ENCODE measurements at places on chromosomes 2 and 18.

GRCh38 chr2:222731201-222731621, 59.8 kb downstream of the MOGAT1 start:
- peak; percentile 78 for ATAC-seq

DNA sequence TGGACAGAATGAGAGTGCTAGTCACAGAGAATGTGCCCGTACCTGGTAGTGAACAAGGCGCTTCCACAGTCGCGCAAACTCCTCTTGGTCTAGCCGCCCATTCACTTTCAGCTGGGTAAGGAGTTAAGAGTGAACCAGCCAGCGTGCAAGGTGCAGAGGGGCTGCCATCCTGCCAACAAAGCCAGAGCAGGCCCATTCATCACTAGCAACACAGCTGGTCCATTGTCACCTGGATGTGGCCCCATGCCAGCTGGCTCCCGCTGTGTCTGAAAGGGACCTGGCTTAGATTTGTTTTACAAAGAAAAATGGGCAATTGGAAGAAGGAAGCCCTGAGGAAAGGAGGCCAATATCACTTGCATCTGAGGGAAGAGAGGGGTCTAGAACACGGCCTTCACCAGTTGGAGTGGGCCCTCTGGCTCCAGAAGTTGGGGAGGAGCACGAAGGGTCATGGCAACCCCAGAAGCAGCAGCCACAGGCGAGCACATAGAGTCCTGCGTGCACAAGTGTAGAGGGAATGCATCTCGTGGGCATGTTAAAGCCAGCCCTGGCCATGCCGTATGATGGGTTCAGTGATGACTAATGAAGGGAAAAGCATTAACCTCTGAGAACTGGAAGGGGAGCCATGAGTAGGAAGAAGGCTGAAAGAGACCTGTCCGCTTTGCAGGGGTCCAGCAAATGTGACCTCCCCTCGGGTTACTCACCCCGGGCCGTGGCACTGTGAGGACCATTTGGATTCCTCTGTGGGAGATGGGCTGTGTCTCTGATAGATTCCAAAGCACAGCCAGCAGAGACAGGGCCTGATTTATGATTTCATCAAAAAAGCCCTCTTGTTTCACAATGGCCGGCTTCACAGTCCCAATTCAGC, 70.6 kb downstream of the CAPN13 start:
- no peak for ATAC-seq

- peak; percentile 84 for ATAC-seq
Observed at GRCh38 chr2:188701836-188702235, 272.3 kb upstream of the COL3A1 start.

DNA sequence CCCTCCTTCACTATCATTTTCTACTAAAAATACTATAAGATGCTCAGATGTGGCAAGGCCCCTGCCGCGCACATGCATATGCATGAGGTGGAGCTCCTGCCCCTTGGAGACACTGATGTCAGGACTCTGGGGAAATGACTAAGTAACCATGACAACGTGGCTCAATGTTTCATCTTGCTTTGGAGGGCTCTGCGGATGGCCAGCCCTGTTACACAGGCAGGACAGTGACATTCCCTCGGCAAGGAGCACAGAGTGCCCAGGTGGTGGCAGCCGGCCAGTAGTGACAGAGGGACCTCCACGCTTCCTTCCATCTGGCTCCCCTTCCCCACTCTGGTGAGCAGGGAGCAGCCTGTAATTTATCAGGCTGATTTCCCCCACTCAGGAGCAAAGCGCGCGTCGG, 364.1 kb downstream of the SS18 start:
- ATAC-seq = peak; percentile 56

DNA sequence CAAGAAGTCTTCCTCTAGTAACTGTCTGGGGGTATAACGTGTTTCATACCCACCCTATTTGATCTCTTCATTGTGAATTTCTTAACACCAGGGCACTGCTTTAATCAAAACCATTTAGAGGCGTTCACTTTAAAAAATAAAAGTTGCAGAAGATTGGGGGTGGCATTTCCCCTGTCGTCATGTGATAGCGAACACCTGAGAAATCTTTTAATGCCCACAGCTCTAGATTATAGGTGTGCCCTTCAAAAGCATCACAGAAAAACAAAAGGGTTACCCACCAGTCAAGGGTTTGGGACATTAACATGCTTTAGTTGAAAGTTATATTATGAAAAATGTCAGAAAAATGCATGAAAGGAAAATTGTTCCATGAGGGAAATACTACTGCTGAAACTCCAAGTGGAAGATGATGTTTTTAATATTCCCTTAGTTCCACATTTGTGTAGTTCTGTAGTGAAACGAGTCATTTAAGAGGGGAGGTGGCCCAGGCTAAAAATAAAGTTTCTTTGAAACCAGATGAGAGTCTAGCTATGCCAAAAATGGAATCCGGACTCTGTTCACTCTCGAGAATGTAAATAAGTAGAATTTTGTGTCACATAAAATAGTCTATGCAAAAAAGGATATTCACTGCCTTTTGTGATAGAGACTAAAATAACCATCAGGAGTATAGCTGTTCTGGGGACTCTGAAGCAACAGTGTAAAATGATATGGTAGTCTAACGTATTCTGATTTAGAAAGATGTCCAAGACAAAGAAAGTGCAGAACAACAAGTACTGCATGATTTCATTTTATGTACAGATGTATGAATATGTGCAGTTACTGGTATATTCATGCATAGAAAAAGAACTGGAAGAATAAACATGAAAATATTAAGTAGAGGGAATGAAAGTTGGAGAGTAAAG, 95.3 kb downstream of the TMEM247 start:
- peak; percentile 35 for ATAC-seq

- no peak for ATAC-seq
Observed at GRCh38 chr2:134259571-134259970, 5.7 kb downstream of the MGAT5 start.

DNA sequence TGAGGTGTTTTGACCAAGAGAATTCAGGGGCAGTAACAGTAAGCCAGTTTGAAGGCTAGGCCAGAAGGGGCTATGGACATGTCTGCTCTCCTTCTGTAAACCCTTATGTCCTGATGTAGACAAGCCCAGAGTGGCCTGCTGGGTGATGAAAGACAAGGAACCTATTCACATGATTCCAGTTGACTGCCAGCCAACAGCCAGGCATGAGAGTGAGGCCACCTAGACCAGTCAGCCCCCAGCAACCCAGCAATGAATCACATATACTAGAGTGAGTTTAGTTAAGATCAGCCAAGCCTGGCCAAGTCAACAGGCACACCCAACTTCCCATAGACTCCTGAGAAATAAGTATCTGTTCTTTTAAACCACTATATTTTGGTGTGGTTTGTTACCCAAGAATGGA, 1889.7 kb upstream of the CELF4 start:
- ATAC-seq = no peak

GRCh38 chr2:160574468-160575140, 81.0 kb upstream of the RBMS1 start:
- peak; percentile 98 for ATAC-seq

DNA sequence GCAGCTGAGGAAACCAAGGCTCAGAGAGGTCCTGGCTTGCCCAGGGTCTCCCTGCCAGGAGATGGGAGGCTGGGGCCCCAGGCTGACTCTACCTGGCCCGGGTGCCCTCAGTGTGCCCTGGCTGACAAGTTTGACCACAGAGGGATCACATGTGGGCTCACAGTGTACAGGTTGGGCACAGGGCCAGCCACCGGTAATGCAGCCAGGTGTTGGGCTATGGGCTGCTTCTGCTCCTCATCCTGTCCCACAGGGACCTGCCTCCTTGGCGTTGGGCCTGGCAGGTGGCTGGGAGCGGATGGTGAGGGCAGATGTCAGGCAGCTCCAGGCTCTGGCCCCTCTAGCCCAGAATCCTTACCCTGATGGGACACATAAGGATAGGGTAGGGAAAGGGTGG, 250.5 kb downstream of the LOXHD1 start:
- ATAC-seq = no peak

- peak; percentile 31 for ATAC-seq
Observed at GRCh38 chr18:58671632-58672564, 633 bp downstream of the MALT1 start.

DNA sequence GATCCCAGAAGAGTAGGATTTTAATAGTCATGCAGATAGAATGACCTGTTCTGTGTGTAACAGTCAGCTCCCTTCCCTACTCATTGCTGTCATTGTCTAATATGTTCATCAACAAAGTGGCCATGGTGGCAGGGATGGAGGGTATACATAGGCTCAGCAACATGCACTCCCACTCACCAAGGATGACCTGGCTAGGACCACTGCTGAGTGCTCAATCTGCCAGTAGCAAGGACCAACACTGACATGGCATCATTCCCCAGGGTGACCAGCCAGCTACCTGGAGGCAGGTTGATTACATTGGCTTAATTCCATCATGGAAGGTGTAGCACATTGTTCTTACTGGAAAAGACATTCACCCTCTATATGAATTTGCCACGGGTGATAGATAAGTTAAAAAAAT, 401.7 kb upstream of the CELF4 start:
- ATAC-seq = no peak

- peak; percentile 34 for ATAC-seq
Observed at GRCh38 chr18:47150824-47151366, 595 bp upstream of the HDHD2 start.

GRCh38 chr2:127631541-127631996, 14.4 kb upstream of the GPR17 start:
- ATAC-seq = no peak

DNA sequence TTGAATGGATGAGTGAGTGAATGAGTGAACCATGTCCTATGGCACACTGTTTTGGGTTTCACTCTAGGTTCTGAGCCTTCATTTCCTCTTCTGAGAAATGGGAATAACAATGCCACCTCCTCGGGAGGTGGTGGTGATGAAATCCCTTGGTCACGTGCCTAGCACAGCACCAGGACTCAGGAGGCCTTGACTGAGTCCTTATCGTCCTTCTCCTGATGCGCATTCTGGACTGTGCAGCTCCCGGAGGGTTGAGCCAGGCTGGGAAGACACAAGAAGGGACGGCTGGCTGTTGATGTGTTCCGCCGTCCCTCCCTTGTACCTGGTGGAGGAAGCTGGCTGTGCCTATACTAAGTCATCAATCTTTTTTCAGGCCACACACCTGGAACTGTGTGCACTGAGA, 437.3 kb downstream of the ZNF521 start:
- no peak for ATAC-seq

DNA sequence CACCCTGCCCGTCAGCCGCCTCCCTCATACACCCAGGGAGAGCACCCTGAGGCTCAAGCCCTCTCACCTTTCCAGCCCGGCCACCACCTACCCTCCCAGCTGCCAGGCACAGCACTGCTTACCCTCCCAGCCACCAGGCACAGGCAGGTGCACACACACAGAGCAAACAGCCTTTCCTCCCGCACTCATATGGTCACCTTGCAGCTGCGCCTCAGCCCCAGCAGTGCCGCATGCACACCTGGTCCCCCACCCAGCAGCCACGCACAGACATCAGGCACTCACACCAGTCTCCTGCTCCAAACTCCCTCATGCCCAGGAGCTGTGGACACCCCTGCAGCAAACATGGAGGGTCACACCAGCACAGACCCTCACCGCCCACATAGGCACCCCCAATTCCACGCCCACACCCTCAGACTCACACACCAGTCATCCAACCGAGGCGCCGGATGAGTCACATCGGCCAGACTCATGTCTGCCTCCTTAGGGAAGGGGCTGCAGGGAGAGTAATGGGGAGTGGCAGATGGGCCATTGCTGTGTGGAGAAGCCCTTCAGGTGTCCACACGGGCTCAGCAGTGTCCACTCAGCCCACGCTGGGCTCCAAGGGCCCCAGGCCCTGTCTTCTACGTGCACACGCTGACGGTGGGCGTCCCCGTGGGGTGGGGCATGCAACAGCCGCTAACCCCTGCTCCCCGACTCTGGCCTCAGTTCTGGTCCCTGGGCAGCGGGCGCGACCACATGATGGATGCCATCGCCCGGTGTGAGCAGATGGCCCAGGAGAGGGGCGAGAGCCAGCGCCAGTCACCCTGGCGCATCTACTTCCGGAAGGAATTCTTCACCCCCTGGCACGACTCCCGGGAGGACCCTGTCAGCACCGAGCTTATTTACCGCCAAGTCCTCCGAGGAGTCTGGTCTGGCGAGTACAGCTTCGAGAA, 22.3 kb upstream of the GPR17 start:
- peak; percentile 70 for ATAC-seq

DNA sequence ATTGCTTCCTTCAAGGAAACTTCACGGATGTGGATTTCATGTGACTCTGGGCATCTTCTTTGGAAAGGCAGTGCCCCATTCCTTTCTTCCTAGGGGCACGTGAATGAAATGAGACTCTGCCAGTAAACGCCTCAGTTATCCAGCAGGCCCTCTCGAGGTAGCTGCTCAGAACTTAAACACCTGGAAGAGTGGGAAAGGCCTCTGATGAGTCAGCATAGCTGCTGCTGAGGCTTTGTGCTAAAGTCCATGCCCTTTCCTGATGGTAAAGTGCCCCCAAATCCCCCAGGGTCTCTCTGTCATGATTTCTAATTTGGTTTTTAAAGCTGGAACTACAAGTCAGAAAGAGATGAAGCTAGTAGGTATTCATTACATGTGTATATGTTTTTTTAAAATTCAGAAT, 3.8 kb downstream of the SLC1A4 start:
- ATAC-seq = no peak

DNA sequence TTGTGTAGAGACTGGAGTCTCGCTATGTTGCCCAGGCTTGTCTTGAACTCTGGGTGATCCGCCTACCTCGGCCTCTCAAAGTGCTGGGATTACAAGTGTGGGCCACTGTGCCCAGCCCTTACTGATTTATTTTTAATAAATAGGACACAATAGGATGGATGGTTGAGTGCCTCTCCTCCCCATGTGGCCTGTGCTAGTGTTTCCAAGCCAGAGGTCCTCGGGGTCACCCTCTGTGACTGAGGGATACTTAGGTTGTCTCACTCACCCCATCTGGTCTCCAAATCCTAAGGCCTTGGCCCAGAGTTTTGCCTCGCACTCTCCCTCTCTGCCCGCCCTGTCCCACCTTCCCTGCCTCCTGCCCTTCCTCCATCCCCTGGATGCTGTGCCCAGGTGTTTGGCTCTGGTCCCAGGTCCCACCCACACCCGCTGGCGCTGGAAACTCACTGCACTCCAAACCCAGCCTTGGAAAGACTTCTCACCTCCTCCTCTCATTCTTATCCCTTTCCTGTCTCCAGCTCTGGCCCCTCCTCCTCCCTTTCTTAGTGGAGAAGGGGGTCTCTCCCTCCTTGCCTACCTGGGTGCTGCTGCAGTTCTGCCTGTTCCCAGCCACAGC, 4.7 kb upstream of the ECEL1 start:
- no peak for ATAC-seq

DNA sequence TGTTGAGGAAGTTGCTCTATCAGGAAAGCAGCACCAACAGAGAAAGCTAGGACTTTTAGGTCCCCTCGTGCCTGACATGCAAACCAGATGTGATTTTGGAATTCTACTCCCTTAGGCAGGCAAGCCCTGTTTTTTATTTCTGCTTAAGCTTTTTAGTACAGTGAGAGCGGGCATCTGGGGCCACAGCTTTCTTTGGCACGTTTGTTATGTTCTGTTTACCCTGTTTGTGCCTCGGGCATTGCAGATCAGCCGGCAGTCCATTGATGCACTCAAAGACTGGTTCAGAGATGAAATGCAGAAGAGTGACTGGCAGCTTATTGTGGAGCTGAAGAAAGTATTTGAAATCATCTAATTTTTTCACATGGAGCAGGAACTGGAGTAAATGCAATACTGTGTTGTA, 61.9 kb downstream of the EIF5B start:
- ATAC-seq = peak; percentile 26

- no peak for ATAC-seq
Observed at GRCh38 chr18:66971960-66972359, 368.1 kb upstream of the CDH19 start.

GRCh38 chr2:196808083-196808665, 981 bp downstream of the C2orf66 start:
- no peak for ATAC-seq

All from SK-N-SH treated with all-trans-retinoic acid at 6 μM for 48 hours (cell line).